ENCODE measurements at places on chromosomes 4 and X.

DNA sequence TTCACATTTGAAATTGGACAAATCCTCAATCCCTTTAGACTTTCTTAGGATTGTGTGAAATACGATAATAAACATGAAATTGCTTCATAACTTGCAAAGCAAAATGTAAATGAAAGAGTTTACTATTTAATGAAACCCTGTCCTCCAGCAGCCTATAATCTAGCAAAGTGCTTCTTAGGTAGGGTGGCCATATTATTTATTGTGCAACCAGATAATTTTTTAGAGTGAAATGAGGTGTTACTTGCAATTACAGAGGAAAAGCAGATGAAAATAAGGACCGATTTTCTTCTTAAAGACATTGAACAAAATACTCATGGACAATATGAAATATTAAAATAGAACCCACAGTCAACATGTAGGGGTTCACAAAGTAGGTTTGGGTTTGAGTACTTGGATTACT lies 116.2 kb upstream of the GALNT7 start:
- DNase-seq: no peak

DNA sequence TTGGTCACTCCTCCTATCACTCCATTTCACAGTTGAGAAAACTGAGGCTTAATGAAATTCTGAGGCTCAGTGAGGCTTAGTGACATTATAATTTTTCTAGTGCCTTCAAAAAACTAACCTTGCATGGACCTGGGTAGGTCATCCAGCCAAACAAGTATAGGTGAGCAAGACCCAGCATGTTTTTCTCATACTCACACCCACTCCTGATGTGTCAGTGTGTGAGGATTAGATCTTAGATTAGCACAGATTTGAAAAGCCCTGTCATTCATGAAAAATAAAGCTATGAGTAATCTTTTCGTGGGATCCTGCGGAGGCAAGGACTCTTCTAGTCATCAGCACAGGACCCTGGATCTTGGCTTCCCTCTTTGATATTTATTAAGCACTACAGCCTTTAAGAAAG lies 146.7 kb downstream of the CHIC2 start:
- no peak for DNase-seq

- DNase-seq: no peak
Observed at GRCh38 chrX:132802033-132802432, 156.4 kb downstream of the HS6ST2 start.

- no peak for DNase-seq
Observed at GRCh38 chrX:15890463-15890862, 35.9 kb upstream of the AP1S2 start.

DNA sequence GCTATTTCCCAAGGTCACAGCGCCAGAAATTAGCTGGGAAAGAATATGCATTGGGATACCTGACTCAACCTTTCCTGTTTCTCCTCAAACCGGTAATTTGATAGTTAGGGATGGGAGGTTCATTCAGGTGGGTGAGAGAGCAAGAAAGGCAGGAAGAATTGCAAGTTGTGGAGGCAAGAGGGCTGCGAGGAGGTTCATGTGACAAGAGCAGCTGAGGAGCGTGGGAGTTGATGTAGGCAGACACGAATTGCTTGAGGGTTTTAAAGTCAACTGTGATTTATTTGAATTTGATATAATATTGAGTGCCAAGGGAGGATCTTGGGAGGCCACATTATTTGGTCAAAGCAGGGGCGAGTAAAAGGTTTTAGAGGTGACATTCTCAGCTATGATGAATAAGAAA lies 329.0 kb downstream of the STIM2 start:
- no peak for DNase-seq

DNA sequence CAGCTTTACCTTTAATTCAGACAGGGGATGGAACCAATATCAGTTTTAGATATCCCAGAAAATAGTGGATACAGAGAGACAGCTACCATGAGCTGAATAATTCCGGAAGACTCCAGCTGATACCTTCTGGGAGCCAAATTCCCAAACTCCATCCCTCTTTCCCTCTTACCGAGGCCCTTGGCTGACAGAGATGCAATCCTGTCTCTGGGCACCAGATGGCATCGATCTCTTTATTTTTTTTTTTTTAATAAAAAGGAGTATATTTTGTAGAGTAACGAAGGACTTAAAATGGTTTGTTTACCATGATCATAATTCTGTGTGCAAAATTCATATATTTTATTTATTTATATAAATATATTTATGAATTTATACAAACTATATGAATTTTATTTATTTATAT lies 31.0 kb downstream of the RAB40A start:
- DNase-seq: no peak

GRCh38 chrX:120356084-120356483 lies 5.8 kb upstream of the ATP1B4 start:
- DNase-seq: no peak

GRCh38 chrX:118455013-118455412 lies 40.6 kb upstream of the DOCK11 start:
- no peak for DNase-seq

- DNase-seq: no peak
Observed at GRCh38 chr4:140223056-140223810, 69.2 kb upstream of the MAML3 start.

DNA sequence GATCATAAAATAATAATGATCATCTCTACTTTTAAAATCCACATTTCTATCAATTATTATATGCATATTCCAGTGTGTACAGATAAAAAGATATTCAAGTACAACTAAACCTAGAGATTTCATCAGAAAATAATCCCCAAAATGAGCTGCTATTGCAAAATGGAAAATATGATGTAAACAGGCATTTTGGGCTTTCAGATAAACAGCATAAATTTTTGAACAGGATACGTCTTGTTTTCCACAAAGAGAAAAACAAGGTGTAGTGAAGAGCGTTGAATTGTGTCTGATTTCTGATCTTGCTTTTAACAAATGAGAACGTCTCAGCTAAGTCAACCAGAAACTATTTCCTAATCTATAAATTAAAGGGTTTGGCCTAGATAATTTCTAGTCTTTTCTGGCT lies 349.6 kb upstream of the FTHL17 start:
- no peak for DNase-seq

DNA sequence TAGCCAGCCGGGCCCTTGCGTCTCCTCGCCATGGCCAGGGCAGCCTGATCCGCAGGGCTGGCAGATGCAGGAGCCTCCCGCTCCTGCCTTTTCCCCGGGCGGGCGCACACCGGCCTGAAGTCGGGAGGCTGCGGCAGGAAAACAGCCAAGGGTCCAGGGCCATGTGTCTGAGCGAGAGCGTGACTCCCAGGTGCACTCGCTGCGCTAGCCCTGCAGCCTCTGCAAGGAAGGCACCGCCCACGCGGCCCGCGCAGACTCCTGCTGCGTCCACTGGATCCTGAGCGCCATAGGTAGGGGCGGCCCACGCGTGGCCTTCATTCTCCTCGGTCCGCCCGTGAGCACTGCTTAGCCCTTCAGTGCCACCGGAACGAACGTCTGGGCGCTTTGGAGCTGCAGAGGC lies 379.9 kb downstream of the TRAM1L1 start:
- DNase-seq: no peak

DNA sequence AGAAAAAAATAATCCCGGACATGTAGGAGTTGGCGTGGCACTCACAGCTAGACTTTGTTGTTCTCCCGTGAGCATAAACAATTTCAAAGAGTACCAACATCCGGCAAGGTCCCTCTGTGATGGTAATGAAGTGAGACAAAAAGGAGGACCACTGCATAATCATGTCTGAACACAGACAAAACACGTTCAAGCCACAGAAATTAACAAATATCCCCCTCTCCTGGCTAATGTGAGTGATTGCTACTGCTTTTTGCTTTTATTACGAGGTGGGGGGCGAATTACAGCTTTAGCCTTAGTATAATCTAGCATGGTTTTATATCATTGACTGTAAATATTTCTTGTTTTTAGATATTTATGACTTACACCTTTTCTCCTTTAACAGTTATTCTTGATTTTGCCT lies 118.5 kb downstream of the PLS3 start:
- DNase-seq: no peak

DNA sequence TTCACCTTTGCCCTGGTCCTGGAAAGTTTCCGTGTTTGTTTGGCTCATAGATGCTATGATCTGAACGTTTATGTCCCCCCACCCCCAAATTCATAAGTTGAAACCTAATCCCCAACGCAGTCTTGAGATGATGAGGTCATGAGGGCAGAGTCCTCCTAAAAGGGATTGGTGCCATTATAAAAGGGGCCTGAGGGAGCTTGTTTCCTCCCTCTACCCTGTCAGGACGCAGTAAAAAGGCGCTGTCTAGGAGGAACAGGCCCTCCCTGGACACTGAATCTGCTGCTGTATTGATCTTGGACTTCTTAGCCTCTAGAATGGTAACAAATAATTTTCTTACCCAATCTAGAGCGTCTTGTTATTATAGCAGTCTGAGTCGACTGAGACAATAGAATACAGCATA lies 2190.6 kb upstream of the TENM3 start:
- no peak for DNase-seq

DNA sequence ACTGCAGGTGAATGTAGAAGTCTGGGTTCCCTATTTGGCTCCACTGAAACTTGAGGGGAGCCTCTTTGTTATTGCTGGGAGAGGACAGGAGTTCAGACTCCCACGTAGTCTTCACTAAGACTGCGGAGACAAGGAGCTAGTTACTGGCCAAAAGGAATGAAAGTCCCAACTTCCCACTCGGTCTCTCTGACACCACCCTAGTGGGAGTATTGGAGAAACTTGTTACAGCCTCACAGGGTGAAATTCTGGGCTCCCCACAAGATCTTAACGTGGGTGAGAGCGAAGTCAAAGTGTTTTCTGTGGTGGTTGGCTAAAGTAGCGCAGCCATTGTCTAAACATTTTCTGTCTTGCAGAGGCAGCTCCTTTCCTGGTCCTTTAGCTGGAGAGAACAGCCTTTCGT lies 13.5 kb downstream of the MYOZ2 start:
- DNase-seq: no peak

Measured in vagina (tissue), 2 donors.